ENCODE measurements at places on chromosomes 3 and 15.

DNA sequence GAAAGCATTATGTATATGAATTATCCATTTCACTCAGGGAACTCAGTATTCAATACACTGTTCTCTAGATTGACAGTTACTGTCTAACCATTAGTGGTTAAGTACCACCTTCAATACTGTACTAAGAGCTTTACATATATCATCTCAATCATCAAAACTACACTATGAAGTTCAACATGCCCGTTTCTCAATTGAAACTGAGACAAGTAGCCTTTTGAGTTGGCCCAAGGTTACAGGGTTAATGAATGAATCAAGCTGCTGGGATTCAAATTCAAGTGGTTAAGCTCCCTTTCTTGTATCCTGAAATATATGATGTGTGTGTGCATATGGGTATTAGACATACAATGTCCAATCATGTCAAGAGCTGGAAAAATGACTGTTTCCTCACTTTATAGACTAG is 5.8 kb downstream of the TASOR start:
- no peak for DNase-seq

- no peak for DNase-seq
Measured at GRCh38 chr3:151008699-151009098, 36.2 kb upstream of the CLRN1 start.

- no peak for DNase-seq
Measured at GRCh38 chr15:28987337-28987736, 101.6 kb downstream of the APBA2 start.

- DNase-seq: no peak
Measured at GRCh38 chr3:71271596-71271995, 311.9 kb downstream of the FOXP1 start.

- no peak for DNase-seq
Measured at GRCh38 chr3:94978084-94978483, 915.2 kb downstream of the NSUN3 start.

- no peak for DNase-seq
Measured at GRCh38 chr15:48500595-48500994, 144.9 kb downstream of the FBN1 start.

- no peak for DNase-seq
Measured at GRCh38 chr3:20218215-20218614, 32.2 kb upstream of the SGO1 start.

DNA sequence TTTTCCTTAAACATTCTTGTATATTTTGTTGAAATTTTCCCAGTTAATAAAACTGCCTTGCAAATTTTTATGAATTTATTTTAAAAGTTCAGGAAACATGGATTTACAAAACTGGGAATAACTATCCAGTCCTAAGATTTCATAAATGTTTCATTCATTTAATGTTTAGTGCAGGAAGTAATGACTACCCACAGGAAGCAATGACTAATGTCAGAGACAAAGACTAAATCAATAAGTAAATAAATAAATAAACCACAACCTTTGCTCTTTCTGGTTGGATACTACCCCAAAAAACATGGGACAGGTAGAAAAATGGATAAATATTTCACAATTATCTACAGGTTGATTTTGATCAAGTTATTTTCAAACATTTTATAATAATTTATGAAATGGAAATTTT is 48.8 kb upstream of the TMCO5A start:
- no peak for DNase-seq
